ENCODE measurements at places on chromosomes 3 and 15.

GRCh38 chr15:50876989-50877360 is 31.5 kb upstream of the AP4E1 start:
- peak; percentile 92 for DNase-seq

DNA sequence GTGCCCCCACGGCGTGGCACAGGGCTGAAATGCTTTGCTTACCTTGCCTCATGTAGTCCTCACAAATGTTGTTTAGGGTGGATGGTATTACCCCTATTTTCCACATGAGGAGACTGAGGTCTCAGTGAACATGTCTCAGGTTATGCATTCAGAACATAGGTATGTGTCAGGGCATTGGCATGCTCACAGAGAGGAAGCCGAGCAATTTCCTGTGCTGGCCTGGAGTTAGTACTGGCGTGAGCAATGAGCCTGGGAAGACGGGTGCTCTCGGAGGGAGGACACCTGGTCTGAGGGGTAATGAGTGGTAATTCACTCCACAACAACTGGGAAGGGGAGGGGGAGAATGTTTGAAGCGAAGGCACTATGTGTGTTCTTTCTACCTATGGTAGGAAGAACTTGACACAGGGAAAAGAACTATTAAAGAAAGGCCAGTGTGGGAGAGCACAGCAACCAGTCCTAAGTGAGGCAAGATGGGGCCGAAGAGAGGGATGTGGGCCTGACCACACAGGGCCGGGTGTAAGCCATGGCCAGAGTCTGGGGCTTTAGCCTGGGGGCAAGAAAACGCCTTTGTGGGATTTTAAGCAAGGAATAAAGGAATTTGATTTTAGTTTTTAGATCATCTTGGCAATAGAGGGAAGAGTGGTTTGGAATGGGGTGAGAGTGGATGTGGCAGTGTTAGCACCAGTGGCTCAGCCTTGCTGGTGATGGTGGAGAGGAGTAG is 4.9 kb upstream of the FAM131A start:
- peak; percentile 98 for DNase-seq

- peak; percentile 50 for DNase-seq
These were observed 218.7 kb upstream of the MDFIC2 start for GRCh38 chr3:70531063-70531657.

DNA sequence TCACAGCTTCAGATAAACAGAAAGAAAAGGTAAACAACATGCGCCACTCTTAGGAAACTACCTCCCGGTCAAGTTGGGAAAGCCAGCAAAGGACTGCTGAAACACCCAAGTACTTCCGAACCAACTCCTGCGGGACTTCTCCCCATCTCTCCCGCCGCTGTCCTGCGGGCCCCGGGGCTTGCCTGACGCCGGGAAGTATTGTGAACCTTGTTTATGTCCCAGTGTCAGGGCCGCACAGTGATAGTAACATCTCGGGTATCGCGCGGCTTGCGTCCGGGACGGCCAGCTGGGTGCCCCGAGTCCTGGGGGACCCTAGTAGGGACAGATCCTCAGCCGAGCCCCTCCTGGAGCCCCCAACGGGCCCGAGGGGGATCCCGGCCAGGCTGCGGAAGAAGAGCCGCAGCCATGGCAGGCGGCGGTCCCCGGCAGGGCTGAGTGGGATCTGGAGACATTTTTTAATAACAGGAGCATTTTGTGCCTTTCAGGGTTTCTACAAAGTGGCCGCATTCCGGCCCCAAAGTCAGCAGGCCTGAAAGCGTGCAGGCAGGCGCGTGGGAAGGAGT is 756 bp downstream of the CLPX start:
- DNase-seq = peak; percentile 67

DNA sequence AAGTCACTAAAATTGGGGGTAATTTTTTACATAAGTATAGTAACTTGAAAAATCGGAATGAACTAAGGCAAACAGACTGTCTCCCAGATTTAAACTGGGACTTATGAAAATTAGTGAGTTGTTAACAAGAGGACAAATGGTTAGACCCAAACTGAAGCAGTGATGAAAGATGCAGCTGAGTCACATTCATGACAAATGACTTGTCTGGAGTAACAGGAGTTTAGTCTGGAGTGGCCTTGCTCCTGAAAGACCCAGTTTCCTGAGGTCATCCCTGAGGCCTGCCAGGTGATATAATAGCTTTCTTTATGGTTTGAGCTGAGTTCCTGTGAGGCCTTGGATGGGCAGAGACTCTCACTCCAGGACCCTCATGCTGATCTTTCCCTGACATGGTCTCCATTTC is 9.6 kb upstream of the CTDSPL start:
- peak; percentile 53 for DNase-seq

- no peak for DNase-seq
These were observed 74.5 kb downstream of the SPTSSB start for GRCh38 chr3:161296814-161297213.

GRCh38 chr3:42728668-42729364 is 26.2 kb upstream of the HHATL start:
- DNase-seq = no peak

DNA sequence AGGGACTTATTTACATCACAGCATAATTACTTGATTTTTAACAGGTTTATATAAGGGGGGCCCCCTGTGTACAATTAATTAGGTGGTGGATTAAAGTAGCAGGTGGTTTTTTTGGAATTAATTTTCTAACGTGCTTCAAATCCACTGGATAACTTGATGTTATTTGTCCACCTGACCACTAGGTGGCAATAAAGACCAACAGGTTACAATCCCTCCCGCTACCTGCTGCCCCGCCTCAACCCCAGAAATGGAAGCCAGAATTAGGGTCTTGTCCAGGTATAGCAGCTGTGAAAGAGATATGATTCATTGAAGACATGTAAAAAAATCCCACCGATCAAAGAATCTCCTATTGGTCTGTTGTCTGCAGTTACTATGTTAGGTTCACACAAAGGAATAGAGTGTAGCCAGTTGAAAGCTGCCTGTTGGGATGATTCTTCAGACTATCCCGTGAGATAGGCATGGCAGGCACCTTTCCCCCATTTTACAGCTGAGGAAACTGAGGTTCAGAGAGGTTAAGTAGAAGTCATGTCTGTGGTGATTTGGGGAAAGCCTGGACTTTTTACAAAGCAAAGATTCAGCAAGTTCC is 44.0 kb downstream of the MFSD1 start:
- DNase-seq = peak; percentile 27

GRCh38 chr15:80744826-80745225 is 34.3 kb upstream of the CEMIP start:
- peak; percentile 45 for DNase-seq

GRCh38 chr3:23567917-23568316 is 237.8 kb upstream of the UBE2E1 start:
- peak; percentile 94 for DNase-seq

- no peak for DNase-seq
These were observed 19.1 kb downstream of the FAM174B start for GRCh38 chr15:92636401-92636907.

DNA sequence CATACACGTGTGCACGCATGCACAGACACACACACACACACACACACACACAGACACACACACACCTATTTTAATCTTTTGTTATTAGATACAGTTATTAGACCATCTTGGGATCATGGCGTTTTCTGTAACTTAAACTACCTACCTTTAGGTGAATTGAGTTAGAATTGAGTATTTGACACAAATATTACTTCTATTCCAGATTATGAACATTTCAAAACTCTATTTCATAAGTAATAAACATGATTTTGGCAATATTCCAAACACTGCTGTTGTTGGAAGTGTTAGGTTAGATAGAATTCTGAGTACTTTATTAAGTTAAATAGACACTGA is 65.6 kb downstream of the GLCE start:
- DNase-seq = no peak

DNA sequence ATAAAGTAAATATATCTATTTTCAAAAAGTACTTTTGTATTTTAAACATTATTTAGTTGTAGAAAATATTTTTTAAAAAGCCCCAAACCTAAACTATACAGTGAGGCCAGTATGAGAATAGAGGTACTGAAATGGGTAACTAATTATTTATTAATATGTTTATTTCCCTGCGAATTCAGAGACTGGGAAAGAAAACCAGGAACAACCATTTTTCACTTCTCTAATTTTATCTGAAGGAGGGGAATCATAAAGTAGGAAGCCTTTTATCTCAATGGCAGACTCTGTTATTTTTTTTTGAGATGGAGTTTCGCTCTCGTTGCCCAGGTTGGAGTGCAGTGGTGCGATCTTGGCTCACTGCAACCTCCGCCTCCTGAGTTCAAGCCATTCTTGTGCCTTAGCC is 63.6 kb upstream of the TRAK1 start:
- DNase-seq = no peak

DNA sequence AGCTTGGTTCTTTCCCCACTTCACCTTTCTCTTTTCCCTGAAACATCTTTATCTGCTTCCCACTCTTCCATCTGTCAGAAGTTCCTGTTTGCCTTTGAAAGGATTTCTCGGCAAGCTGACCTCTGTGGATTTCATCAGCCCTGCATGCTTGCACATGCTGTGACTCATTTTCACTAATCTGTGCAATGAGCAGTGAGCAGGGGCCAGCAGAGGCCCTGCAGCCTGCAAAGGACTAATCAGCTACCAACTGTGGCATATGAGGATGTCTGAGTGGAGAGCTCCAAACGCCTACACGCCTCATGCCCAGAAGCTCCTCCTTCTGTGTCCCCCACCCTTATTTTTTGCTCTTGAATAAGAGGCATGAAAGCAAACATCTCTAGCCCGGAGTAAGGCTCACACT is 333.0 kb upstream of the SEMA6D start:
- peak; percentile 96 for DNase-seq

DNA sequence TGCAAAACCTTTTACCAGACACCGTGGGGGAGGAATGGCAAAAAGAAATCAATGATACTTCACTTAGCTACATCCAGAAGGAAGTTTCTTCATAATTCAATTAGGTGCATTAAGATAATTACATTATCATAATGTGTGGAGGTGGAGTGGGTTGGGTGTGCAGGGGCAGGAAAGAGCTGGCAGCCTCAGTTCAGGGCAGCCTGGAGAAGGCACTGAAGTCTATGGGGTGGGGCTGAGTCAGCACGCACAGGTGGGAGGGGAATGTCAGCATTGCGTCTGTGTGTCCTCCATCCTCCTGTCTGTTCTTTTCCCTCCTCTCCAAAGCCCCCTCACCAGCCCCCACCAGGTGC is 278.8 kb downstream of the GABRG3 start:
- DNase-seq = no peak

DNA sequence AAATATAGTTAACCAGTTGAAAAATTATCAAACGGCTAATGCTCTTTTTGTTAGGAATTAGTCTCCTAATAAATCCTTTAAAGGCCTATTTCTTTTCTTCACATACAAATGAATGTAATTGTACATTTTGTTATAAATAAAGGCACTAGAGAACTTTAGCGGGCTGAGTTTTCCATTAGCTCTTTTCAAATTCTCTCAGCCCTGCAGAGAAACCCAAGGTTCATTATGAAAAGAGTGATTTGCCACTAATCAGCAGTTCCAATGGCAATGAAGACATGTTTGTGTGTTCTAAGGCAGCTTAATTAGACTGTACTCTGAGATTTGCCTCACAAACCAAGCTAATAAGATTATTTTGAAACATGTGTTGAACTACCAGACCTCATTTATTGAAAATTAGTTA is 64.6 kb upstream of the P2RY1 start:
- DNase-seq = no peak

GRCh38 chr3:161337311-161337710 is 34.0 kb downstream of the SPTSSB start:
- DNase-seq = no peak

GRCh38 chr15:39096608-39097205 is 484.2 kb upstream of the THBS1 start:
- no peak for DNase-seq

GRCh38 chr15:85624291-85624801 is 170.4 kb downstream of the KLHL25 start:
- no peak for DNase-seq

GRCh38 chr3:11641316-11641682 is 2.4 kb downstream of the VGLL4 start:
- peak; percentile 50 for DNase-seq

GRCh38 chr3:158830391-158830790 is 28.5 kb downstream of the MFSD1 start:
- no peak for DNase-seq

DNA sequence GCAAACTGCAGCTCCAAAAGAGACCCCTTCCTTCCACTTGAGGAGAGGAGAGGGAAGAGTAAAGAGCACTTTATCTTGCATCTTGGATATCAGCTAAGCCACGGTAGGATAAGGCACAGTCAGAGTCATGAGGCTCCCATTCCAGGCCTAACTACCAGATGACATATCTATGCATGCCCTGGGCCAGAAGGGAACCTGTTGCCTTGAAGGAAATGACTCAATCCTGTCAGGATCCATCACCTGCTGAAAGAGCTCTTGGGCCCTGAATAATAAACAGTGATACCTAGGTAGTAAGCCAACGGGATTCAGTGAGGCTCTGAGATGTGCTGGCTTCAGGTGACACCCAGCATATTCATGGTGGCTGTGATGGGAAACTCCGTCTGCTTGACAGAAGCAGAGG is 118.5 kb upstream of the EPHA3 start:
- no peak for DNase-seq

- no peak for DNase-seq
These were observed 7.2 kb upstream of the TUSC7 start for GRCh38 chr3:116702334-116702733.

DNA sequence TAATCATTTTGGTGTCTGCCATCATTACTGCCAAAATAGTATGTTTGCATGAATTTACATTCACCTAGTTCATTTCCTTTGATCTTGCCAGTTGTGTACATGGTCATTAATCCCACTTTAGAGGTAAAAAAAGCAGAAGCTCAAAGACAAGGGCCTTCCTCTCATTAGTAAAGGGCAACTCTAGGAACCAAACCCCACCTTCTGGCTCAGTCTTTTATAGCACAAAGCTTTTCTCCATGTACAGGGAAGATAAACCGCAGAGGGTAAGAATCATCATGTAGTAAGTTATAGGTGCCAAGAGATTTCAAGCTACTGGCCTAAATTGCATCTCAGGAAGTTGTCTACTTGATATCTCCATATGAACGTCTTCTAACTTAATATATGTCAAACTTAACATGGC is 19.3 kb upstream of the SPG21 start:
- DNase-seq = no peak

DNA sequence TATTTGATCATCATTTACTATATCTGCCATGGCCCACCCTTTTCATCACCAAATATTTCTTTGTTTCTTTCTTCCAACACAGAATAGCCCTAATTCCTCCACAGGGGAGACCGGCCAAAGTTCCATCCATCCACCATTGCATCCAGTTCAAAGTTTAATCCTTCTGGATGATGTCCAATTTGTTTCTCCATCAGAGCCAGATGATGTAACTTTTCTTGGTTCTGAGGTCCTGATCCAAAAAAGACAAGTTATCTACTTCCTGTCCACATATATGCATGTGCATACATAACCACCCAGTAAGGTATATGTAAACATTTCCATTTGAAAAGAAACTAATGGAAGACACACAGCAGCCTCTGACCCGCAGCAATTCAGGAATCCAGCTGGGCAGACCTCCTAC is 237.3 kb downstream of the SHOX2 start:
- DNase-seq = no peak

- DNase-seq = peak; percentile 98
These were observed 6.3 kb upstream of the PKM start for GRCh38 chr15:72237029-72237852.

Data from iris pigment epithelial cell (primary cell).